Activated CD4-positive, alpha-beta T cell treated with anti-CD3 and anti-CD28 coated beads, Interleukin-2, amount 50 U/mL, for 1 hour (primary cell): ENCODE measurements at places on chromosomes 5 and 9.

- no peak for DNase-seq
Observed at GRCh38 chr9:112028242-112029221, 131.9 kb downstream of the UGCG start.

- DNase-seq, result no peak
Observed at GRCh38 chr9:98228392-98229089, 26.9 kb downstream of the TBC1D2 start.

DNA sequence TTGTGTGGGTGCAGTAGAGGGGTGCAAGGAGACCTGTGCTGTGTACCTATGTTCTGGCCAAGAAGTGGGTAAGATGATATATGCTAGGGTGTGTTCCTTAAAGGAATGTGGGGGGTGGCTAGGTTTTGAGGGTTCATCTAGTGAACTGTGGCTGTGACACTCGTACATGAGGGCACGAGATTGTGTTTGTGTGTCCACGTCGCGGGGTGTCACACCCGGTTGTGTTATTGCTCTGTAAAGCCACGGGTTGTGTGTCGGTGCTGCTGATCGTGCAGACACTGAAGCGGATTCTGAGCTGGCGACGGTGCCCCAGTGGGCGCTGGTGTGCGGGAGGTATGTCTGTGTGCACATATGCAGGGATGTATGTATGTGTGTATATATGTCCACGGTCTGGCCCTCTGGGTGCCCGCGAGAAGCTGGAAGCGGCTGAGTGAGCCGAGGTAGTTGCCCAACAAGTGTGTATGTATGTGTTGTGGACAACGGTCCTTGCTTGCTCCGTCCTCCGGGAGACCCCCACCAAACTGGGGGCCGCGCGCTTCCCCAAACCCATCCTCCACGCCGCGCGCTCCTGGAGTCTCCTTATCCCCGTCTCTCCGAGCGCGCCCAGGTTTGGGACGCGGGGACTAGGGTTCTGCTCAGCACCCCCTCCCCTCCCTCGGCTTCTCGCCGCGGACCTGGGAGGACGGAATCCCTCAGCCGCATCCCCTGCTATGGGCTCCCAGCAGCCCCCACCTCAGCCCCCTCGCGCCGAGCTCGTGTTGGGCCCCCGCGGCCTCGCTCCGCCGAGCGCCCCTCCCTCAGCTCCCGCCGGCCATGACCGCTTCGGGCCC is 639 bp downstream of the PCDH1 start:
- peak; percentile 25 for DNase-seq

GRCh38 chr9:76737154-76737902 is 26.9 kb upstream of the PCA3 start:
- no peak for DNase-seq

- DNase-seq, result no peak
Observed at GRCh38 chr5:54103871-54104270, 206.5 kb downstream of the ARL15 start.

DNA sequence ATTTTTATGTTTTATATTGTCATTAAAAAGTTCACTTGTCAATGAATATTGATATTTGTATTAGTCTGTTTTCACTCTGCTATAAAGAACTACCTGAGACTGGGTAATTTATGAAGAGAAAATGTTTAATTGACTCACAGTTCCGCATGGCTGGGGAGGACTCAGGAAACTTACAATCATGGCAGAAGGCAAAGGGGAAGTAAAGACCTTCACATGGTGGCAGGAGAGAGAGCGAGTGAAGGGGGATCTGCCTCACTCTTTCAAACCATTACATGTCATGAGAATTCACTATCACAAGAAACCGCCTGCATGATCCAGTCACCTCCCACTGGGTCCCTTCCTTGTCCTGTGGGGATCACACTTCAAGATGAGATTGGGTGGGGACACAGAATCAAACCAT is 27.4 kb downstream of the SRD5A1 start:
- no peak for DNase-seq

- no peak for DNase-seq
Observed at GRCh38 chr5:10257870-10258269, 7.8 kb downstream of the CCT5 start.

- DNase-seq, result no peak
Observed at GRCh38 chr5:1182633-1183423, 18.6 kb upstream of the SLC6A19 start.

DNA sequence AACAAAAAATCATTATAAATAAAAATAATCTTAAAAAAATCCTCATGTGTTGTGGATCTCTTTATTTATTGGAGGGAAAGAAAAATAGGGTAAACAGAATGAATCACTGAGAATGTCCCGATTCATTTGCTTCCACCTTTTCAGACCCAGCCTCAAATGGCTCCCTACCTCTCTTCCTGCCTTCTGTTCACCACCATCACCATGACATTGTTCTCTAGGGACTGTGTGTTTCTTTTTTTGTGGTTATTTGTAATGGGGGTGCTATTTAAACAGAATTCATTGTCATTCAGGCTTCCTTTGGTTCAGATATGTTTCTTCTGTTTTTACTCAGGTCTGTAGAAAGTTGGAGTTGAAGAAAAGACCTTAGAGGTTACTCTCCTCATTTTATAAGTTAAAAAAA is 198.2 kb downstream of the KIF4B start:
- no peak for DNase-seq

- DNase-seq, result no peak
Observed at GRCh38 chr5:180130291-180130869, 58.8 kb upstream of the RNF130 start.

- no peak for DNase-seq
Observed at GRCh38 chr5:97629276-97629675, 446.2 kb upstream of the RIOK2 start.

DNA sequence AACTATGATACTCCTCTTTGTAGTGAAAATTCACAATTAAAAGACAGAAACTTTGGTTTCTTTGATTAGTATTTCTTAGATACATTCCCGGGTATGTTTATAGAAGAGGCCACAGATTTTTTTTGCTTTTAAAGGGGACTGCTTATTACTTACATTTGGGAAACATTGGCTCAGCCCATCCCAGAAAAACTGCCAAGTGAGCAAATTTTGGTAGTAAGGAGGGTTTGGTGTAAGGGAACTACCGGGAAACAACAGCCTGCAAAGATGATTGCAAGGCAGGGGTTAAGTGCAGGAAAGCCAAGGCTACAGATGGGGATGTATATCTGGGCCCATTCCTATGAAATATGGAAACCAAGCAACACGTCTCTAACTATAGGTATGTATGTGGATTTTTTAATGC is 88.8 kb upstream of the SAP30L start:
- no peak for DNase-seq

DNA sequence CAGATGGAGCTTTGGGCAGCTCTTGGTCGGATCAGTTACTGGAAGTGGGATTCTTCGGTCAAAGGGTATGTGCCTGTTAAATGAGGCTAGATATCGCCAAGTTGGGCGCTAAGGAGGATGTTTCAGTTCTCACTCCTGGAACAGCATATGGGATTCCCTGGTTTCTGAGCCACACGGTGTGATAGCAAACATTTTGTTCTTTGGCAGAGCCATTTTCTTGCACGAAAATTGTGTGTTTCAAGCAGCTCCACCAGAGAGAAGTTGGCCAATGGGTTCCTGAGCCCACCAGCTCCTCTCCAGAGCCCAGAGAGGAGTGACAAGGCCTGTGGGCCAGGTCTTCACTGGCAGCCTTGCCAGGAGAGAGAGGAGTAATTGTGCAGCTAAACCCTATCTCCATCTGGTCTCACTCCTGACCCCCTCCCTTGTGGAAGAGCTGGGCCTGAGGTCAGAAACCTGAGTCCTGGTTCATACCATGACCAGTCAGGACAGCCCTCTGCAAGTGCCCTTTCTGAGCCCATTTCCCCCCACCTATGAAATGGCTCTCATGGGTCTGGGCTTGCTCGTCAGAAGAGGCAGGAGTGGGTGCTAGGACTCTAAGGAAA is 10.7 kb upstream of the SLC6A7 start:
- no peak for DNase-seq

- no peak for DNase-seq
Observed at GRCh38 chr5:308672-309271, 12.7 kb upstream of the AHRR start.

- DNase-seq, result no peak
Observed at GRCh38 chr5:164687391-164687790, 1182.0 kb downstream of the MAT2B start.

DNA sequence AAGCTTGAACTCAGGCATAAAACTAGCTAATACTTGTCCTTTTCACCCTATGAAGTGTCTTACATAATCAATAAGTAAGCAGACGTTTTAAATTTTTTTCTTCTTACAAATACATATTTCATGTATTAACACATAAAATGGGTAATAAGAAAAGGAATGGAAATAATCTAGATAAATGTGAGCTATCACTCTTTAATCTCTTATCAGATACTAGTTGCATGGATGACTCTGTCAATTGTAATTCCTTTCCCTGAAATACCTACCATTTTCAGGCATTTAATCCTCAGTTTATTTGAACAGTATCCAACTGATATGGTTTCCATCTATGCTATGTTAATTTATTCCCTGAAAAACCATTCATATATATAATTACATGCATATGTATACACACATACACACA is 166.0 kb upstream of the RGS7BP start:
- DNase-seq, result no peak

- DNase-seq, result no peak
Observed at GRCh38 chr5:127518319-127518621, 830 bp downstream of the PRRC1 start.

DNA sequence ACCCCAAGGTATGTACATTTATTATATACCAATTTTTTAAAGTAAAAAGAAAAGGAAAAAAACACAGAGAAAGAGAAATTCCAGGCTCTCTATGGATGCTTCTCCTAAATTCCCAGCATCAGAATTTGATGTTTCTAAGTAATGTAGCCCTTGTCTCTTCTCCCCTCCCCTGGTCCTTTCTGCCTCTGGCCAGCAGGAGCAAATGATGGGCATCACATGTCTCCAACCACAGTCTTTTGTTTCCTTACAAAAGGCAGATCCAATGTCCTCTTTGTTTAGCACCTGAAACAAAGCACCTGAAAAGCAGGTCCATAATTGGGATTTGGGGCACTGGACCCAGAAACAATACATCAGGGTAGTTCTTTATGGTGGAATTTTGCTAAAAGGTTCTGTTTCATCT is 50.4 kb upstream of the APC start:
- no peak for DNase-seq

GRCh38 chr9:127572961-127573721 is 38.9 kb upstream of the STXBP1 start:
- DNase-seq, result no peak

GRCh38 chr9:85516976-85517637 is 224.6 kb downstream of the AGTPBP1 start:
- DNase-seq, result no peak

GRCh38 chr9:116090030-116090770 is 63.4 kb upstream of the PAPPA start:
- no peak for DNase-seq
